ENCODE measurements at places on chromosomes 2 and 18.

DNA sequence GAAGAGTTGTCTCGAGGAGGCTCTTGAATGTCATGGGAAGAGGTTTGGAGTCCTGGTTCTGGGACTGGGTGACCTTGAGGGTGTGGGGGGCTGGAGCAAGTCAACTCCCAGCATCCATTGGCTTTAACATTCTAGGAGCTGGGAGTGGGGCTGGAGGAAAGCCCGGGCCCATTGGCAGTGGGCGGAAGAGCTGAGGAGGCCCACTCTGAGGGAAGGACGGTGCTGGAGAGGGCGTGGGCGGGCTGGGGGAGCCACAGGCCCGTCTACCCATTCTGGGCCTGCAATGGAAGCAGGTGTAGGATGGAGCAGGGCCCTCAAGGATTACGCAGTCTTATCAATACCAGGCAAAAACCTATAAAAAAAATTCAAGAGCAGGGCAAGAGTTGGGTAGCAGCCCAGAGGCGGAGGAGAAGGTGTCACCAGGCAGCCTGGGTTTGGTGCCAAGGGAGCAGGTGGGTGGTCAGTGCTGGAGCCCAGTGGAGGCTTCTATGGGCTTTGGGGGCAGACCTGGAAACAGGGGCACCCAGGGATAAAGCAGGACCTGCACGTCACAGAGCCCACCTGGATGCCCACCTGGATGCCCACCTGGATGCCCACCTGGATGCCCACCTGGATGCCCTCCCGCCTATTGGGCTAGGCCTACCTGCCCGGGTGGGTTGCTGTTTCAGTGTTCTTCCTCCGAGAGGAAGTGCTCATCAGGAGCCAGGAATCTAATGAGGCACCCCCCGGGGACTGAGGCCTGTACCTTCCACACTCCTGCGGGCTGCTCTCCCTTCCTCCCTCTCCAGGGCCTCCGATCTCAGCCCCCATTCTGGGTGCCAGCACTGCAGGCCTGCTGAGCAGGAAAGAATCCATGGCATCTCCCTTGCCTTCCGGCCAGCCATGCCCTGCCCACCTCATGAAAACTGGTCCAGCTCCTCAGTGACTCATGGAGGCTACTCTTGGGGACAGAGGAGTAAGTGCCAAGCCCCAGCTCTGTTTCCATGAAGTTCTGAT lies 71.3 kb downstream of the CTIF start:
- no peak for DNase-seq

GRCh38 chr18:36333414-36333813 lies 35.9 kb downstream of the FHOD3 start:
- DNase-seq, result no peak

DNA sequence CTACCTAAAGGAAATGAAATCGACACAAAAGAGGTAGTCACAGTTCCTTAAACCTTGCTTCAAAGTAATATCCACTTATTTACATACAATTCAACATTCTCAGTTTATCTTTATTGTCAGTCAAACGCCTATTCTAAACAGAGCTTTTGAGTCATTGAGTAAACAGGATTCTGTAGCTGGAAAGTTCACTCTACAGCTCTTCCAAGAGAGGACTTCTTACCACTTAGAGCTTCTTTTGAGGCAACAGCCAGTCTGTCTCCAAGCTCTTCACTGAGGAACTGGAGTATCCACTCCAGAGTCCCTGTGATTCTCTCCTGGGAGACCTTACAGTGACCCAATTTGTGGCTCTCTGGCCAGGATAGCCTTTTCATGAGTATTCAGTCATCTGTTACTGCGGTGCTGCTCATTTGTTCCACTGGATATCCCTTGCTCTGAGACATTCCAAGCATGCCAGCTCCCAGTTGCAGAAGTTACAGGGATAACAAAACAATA lies 210.9 kb upstream of the OSR1 start:
- DNase-seq, result no peak

DNA sequence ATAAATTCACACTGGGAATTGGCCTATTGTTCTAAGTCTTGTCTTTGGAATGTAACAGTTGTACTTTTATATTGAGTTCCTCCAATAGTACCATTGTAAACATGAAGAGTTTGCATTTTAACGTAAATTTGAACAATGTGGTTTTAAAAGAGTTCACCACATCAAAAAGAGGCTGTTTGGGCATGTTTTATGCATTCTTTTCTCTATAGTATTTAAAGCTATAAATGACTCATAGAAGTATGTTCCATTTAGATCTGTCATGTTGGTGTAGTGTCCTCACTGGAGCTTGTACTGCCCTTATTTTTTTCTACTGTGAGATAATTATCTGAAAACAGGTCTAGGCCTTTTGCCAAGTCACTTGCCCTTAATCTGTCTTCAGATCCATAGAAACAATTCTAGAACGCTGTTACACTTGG lies 141.9 kb downstream of the RHBDD1 start:
- no peak for DNase-seq

DNA sequence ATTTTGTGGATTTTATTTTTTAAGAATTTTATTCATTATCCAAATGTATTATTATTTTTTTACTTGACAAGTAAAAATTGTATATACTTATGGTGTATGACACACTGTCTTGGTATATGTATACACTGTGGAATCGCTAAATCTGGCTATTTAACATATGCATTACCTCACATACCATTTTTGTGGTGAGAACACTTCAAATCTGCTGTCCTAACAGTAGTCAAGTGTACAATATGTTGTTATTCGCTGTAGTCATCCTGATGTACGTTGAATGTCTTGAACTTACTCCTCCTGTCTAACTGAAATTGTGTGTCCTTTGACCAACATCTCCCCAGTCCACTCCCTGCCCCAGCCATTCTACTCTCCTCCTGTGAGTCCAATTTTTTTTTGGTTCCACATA lies 153.2 kb upstream of the PTPRM start:
- no peak for DNase-seq
